ENCODE measurements at places on chromosomes 16 and 17.

DNA sequence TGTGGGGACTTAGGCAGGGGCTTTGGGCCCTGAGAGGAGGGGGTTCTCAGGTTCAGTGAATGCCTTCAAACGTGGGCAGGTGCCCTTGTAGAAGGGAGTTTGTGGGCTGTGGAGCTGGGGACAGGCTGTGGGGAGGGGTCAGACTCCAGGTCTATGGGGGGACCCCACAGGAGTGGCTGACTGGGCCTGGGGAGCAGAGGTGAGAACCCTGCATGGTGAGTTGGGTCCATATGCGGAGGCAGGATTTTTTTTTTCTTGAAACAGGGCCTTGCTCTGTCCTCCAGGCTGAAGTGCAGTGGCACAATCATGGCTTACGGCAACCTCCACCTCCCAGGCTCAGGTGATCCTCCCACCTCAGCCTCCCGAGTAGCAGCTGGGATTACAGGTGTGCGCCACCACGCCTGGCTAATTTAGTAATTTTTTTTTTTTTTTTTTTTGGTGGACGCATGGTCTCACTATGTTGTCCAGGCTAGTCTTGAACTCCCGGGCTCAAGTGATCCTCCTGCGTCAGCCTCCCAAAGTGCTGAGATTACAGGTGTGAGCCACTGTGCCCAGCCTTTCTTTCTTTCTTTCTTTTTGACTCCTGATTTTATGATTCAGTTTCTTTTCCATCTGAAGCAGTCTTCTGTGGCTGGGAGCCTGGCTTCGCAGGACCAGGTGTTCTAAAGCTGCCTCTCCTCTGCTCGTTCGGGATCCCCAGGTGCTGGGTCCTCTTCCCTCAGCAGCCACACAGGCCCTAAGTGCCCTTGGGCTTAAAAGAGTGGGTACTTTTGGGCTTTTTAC is 19.0 kb upstream of the ADCY7 start:
- DNase-seq, result no peak

DNA sequence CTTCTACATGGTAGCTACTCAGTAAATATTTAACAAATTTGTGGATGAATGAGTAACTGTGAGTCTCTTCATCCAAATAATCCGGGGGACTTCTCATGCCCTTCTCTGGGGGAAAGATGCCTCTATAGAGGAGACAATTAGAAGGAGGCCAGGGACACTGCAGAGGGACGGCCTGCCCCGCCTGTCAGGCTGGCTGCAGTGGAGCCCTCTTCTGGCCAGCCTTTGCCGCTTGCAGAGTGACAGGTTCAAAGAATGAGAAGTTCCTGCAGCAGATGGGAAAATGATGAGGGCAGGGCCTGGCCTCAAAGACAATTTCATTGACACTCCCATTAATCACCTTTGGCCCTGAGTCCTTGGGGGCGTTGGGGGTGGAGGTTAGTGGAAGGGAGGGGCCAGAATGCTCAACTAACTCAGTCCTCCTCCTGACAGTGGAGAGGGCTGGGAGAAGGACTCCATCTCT is 339.0 kb downstream of the MAF start:
- no peak for DNase-seq

DNA sequence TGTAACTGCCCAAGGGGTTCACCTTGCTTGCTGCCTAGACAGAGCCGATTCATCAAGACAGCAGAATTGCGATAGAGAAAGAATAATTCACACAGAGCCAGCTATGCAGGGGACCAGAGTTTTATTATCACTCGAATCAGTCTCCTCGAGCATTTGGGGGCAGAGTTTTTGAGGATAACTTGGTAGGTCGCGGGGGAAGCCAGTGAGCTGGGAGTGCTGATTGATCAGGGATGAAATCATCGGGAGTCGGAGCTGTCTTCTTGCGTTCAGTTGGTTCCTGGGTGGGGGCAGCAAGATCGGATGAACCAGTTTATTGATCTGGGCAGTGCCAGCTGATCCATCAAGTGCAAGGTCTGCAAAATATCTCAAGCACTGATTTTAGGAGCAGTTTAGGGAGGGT is 9.1 kb downstream of the ITGAM start:
- no peak for DNase-seq

- DNase-seq, result no peak
Observed at GRCh38 chr17:19299866-19300265, 62.7 kb downstream of the B9D1 start.

DNA sequence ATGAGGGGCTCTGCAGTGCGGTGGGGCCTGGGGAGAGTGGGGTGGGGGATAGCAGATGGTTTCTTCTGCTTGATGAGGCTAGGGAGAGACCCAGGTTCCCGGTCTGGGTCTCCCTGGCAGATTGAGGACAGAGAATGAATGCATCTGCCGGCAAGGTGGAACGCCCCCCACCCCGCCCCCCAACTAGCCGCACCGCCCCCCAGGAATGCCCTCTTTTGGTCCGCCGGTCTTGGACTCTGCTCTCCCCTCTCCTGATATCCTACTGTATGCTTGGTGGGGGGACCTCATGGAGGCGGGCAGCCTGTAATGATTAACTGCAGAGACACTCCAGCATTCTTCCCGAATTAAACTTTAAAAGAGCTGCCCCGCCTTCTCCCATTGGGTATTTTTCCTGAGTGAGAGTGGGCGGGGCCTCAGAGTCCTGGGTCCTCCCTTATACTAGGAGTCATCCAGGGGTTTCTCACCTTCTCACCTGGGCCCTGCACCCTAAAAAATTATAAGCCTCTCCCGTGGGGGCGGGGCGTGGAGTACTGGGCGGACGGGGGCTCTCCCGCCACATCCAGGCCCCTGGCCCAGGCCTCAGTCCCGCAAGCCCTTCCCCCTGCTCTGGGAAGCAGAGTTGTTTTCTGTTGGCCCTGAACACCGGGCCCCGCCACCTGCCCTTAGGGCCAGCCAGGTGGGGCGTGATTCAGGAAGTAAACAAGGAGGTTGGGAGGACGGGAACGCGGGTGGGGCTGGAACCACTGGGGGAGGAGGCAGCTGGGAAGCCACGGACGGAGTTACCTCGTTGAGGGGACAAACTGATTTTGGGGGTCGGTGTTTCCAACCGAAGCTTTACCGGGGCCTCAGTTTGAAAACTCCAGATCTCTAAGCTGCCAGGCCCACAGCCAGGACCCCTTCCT is 1.5 kb downstream of the GRB7 start:
- DNase-seq, result peak; percentile 80

- peak; percentile 43 for DNase-seq
Observed at GRCh38 chr17:51046046-51046445, 74.6 kb downstream of the SPAG9 start.

GRCh38 chr17:8405499-8406016 is 7.9 kb upstream of the RNF222 start:
- DNase-seq, result no peak

DNA sequence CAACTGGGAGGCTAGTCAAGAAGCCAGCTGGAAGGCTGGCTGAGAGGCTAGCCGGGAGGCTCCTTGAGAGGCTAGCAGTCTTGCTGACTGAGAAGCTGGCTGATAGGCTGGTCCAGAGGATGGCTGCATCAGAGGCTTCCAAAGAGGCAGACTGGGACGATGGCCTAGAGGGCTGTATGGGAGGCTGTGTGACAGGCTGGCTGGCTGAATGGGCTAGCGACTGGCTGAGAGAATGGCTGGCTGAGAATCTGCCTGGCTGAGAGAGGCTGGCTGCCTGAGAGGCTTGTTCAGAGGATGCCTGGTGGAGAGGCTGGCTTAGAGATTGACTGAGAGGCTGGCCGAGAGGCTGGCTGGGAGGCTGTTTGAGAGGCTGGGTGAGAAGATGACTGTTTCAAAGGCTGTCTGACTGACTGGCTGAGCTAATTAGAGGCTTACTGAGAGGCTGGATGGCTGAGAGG is 34.8 kb upstream of the ACSM2B start:
- no peak for DNase-seq

DNA sequence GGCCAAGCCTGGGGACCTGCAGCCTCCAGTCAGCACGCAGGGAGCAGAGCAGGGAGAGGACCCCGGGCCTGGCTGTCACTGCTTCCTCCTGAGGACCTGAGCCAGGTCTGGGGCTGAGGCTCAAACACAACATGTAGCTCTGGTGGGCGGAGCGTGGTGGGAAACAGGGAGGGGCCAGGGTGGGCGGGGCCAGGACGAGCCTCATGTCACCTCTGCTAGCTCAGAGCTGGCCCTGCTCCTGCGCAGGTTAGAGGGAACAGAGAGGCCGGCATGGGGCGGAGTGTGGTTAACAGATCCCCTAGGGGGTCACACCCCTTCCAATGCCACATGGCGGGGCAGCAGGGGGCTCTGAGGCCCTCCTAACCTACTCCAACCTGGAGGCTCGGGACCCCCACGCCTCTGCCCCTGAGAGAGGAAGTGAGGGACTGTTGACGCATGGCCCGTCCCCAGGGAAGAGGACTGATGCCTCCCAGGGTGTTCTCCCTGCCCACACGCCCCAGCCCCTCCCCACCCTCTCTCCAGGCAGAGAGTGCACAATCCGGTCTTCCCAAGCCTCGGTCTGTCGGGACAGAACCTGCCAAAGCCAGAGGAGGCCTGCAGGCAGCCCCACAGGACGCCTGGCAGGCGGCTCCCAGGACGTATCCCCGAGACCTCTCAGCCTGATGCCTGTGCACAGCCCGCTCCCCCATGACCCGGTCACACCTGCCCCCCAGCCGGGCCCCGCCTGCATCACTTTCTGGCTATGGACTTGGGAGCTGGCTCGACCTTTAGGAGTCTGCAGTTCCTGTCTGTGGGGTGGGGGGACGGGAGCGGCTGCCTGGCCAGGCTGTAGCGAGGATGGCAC is 15.2 kb downstream of the PIEZO1 start:
- DNase-seq, result no peak

DNA sequence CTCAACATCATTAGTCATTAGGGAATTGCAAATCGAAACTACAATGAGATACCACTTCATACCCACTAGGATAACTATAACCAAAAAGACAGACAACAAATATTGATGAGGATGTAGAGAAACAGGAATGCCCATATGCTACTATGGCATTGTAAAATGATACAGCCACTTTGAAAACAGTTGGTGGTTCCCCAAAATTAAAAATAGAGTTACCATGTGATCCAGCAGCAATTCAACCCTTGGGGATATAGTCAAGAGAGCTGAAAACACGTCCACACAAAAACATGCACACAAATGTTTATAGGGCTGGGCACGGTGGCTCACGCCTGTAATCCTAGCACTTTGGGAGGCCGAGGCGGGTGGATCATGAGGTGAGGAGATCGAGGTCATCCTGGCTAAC is 10.0 kb upstream of the PECAM1 start:
- DNase-seq, result no peak

All from left renal pelvis (tissue), 4 donors.